ENCODE measurements at places on chromosomes 4 and X.

- peak; percentile 1 for DNase-seq
These were observed 78.8 kb upstream of the PRPS1 start for GRCh38 chrX:107549504-107549903.

DNA sequence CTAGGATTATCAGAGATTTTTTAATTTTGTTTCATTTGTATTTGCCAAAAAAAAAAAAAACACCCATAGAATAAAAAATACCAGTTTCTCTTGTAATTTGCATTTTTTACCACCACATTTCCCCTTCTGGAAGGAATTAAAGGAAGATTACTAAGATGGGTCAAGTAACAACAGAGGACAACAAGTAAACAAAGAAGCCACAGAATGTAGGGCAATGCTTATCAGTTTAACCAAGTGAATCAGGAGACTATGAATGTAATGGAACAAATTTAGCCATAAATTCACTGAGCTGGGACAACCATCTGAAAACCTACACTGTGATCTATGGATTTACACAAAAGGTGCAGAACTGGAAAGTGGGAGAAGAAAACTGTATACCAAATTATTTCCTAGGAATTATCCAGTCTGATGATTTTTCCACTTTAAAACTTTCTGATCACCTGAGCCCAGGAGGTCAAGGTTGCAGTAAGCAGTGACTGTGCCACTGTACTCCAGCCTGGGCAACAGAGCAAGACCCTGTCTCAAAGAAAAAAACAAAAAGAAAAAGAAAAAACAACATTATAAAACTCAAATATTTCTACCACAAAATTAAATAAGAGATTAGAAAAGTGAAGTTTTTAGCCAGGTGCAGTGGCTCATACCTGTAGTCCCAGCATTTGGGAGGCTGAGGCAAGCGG, 32.4 kb downstream of the LRBA start:
- no peak for DNase-seq

DNA sequence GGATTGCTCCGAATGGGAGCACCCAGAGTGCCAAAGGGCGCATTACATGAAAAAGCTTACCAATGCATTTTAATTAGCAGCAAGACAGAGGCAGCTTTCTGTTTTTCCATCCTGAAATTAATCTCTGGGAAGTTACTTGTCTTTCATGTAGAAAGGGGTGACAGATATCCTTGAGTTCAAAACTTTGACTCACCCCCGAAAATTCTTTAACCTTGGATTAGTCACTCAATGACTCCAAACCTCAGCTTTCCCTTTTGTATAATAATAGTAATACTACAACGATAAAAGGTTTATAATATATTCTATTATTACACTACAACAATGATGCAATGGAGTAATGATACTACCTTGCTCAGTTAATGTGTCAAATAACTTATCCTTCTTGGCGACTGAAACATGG, 126.3 kb downstream of the ADAMTS3 start:
- DNase-seq, result no peak

- no peak for DNase-seq
These were observed 202.7 kb upstream of the KLF3 start for GRCh38 chr4:38461342-38461741.

- DNase-seq, result no peak
These were observed 150.1 kb downstream of the HNRNPD start for GRCh38 chr4:82223715-82224114.

GRCh38 chr4:72067051-72067450, 35.3 kb downstream of the NPFFR2 start:
- DNase-seq, result no peak
